Hematopoietic multipotent progenitor cell (in vitro differentiated cells): ENCODE measurements at places on chromosomes 1 and 21.

DNA sequence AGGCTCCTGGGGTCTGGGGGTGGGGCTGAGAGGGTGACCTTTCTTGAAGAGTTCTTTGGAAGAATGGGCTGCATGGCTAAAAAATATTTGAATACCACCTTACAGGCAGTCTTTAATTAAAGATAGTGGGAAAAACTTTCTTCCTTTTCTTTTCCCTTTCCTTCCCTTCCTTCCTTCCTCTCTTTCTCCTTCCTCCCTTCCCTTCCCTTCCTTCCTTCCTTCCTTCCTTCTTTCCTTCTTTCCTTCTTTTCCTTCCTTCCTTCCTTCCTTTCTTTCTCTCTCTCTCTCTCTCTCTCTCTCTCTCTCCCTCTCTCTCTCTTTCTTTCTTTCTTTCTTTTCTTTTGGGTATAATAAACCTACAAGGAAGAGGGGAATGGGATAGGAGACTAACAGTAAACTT lies 77.8 kb upstream of the EDN2 start:
- no peak for DNase-seq

GRCh38 chr1:216518844-216519627 lies 95.8 kb upstream of the USH2A start:
- no peak for DNase-seq

DNA sequence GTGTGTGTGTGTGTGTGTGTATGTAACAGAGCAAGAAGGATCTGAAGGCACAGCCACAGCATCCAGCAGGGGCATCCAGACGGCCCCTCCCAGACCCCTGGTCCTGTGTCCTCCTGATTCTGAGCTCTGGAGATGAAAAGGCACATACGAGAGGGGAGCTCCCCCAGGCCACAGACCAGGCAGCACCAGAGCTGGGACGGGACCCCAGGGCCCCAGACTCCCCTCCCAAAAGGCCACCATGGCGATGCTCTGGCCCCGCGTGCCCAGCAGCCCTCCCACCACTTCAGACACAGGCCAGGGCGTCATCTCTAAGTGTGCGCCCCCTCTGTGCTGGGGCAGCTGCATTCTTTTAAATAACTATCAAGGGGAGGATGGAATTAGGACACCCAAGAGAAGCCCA lies 245.8 kb downstream of the MATN1 start:
- no peak for DNase-seq

GRCh38 chr21:45248301-45248892 lies 39.3 kb downstream of the POFUT2 start:
- DNase-seq = no peak

DNA sequence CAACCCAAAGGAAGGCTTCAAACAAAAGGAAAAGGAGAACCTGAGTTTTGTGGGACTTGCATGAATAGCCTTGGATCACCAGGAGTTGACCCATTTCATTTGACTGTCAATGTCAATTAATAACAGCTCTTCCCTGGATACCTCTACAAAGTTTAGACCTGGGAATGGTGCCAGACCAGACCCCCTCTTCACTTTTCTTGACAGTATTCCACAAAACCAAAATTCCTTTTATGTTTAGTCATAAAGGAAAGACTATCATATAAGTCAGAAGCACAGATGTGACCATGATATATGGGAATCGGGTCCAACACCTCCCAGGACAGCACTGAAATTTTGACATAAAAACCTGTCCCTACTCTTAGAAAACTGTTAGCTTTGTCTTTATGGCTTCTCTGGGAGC lies 191.8 kb downstream of the LYPLAL1 start:
- no peak for DNase-seq

GRCh38 chr1:164325786-164326185 lies 233.2 kb upstream of the PBX1 start:
- DNase-seq = no peak

DNA sequence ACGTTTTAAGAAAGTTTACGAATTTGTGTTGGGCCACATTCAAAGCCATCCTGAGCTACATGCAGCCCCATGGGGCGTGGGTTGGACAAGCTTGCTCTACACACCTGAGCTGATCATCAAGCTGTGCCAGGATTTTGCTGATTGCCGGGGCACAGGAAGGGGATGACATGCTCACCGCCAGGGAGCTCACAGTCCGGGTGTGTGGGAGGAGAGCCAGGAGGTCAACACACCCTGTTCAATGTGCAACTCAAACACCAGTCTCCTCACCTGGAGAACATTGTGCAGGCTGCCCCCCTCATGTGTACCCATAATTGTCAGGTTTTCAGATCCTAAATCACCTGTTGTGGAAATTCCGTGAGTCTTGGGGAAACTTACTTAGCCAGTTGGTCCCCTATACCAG lies 969 bp downstream of the CYP4A11 start:
- DNase-seq = no peak

DNA sequence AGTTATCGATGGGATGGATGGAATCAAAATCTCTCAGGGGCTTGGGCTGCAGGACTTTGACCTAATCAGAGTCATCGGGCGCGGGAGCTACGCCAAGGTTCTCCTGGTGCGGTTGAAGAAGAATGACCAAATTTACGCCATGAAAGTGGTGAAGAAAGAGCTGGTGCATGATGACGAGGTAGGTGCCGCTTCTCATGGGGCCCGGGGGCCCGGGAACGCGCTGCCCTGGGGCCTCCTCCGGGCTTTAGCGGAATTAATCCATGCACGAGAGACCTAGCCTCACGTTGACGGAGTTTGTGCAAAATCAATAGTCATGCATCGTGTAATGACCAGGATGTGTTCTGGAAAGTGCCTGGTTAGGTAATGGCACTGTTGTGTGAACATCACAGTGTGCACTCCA lies 43.8 kb downstream of the FAAP20 start:
- DNase-seq = no peak

DNA sequence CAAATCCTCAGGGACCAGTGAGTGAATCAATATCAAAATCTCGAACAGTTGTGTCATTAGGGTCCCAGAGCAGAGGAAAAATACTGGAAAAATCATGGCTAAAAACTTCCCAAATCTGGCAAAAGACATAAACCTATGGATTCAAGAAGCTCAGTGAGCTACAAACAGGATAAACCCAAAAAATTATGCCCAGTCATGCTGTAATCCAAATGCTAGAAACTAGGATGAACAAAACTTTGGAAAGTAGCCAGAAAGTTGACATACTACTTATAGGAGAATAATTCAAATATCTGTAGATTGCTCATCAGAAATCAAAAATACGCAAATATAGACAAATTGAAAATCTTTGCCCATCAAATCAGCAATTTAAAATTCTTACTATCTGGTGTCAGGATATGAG lies 34.6 kb upstream of the ATP1A1 start:
- DNase-seq = no peak

GRCh38 chr1:234698686-234699085 lies 88.7 kb upstream of the IRF2BP2 start:
- DNase-seq = no peak
